ENCODE measurements at places on chromosomes 12 and 14.
A peak's percentile ranks its signal among the peaks of the same experiment; 100 is the strongest.

DNA sequence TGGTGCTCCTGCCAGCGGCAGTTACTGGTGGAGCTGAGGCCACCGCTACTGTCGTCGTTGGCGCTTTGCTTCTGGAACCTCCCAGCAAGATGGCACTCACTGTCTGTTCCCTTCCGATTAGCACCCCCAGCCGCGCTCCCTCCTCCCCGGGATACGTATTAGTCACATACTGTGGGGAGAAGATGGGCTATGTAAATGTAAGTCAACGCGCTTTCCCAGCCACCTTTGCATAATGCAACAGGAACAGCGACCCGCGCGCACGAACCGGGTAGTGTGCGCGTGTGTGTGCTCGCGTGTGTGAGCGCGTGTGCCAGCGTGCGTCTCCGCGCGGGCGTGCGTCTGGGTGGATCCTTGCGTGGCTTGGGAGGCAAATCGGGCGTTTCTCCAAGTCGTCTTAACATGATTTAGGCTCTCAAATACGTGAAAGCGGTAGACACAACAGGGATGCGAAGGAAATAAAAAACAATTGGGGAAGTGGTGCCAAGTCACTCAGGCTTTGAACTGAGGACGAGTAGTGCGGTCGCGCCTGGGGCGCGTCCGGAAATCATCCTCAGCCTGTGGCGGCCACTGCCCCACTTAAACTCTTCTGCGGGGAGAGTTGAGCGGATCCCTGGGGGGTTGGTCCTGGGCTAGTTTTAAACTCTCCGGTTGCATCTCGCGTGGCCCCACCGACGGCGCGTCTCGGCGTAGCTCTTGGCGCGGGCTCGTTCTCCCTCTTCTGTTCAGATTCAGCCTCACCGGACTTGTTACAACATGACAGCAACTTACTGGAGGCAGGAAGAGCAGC is 1.8 kb downstream of the FLRT2 start:
- peak; percentile 78 for DNase-seq

DNA sequence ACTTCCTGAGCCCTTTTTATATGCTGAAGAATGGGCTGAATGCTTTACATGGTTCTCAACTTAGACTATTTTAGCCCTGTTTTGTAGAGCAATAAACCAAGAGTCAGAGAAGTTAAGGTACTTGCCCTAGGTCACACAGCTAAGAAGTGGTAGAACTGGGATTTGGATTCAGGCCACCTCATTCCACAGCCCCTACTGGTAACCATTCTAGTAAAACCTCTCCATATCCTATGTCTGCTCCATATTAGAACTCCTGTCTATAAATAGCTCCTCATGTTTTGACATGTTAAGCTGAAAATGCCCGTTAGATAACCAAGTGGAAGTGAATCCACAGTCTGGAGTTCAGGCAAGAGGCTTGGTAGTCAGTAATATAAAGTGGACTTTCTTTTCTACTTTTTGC is 111.6 kb downstream of the HECTD4 start:
- DNase-seq, result no peak

GRCh38 chr12:3727877-3728632 is 24.9 kb downstream of the CRACR2A start:
- no peak for DNase-seq

DNA sequence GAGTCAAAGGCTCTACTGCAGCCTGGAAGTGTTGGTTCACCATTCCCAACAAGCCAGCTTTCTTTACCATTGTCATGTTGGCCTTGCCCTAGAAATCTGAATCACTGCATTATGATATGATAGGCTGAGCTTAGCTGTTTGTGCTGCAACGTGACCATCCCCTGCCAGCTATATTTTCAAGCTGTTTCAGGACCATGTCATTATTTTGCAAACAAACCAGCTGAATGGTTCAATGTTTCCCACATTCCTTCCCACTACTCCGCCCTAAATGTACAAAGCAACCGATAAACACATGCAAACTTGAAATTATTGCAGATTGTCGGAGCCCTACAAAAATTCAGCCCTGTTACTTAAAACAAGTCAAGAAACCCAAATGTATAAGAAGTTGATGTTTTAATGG is 136.1 kb downstream of the KICS2 start:
- DNase-seq, result no peak

GRCh38 chr14:102046337-102047278 is 40.2 kb downstream of the HSP90AA1 start:
- peak; percentile 62 for DNase-seq

DNA sequence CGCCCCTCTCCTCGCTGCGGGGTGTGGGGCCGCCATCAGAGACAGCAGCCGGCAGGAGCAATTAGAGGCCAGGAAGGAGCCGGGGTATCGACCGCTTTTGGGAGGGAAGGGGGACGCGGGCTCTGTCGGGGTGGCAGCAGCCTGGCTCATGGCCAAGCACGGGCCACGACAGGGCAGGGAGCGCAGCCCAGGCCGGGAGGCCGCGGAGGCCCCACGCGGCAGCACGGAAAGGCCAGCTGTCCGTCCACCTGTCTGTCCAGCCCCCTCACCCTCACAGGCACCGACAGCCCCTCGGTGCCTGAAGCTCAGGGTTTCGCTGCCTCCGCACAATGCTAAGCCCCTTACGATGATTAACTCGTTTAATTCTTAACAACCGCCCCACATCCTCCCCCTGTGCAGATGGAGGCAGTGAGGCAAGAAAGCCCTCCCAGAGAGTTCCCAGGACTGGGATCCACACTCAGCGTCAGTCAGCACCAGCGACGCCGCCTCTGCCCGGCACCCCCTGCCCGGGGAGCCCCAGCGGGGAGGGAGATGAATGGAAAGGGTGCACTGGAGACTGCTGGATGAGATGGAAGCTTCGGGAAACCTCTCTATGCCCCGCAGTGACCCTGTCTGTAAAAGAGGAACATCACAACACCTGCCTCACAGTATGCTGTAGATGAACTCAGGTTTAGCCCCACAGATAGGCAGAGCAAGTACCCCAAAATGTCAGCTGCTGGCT is 23.7 kb downstream of the NCOR2 start:
- peak; percentile 44 for DNase-seq

- no peak for DNase-seq
Observed at GRCh38 chr14:100303179-100303578, 3.1 kb downstream of the SLC25A29 start.

- no peak for DNase-seq
Observed at GRCh38 chr12:51247523-51248206, 9.0 kb downstream of the DAZAP2 start.

GRCh38 chr12:123621101-123621500 is 12.4 kb downstream of the EIF2B1 start:
- no peak for DNase-seq

DNA sequence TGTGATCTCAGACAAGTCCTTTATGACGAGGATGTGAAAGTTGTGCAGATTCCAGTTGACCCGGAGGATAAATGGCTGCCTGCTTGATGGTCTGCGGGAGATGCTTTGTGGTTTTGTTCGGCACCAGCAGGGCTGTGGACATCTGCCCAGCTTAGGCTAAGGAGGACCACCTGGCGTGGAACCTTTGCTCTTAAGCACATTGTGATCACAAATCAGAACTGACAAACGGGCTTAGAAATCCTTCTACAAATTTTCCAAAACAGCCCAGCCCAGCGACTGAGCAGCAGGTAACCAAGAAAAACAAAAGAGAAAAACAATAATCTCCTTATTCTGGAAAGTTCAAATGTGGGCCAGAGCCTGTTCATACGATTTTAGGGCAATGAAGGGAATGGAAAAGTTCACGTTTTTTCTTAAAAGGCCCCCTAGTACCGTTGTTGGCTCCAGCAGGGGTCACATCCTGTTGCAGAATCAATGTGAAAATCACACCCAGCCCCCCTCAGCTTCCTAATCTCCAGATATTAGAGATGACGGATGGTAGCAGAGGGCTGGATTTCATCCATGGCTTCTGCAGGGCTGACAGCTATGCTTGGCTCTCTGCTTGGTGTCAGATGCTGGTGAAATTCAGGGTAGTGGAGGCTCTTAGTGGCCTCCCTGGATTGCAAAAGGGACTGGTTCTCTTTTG is 81.1 kb upstream of the RFLNA start:
- no peak for DNase-seq

DNA sequence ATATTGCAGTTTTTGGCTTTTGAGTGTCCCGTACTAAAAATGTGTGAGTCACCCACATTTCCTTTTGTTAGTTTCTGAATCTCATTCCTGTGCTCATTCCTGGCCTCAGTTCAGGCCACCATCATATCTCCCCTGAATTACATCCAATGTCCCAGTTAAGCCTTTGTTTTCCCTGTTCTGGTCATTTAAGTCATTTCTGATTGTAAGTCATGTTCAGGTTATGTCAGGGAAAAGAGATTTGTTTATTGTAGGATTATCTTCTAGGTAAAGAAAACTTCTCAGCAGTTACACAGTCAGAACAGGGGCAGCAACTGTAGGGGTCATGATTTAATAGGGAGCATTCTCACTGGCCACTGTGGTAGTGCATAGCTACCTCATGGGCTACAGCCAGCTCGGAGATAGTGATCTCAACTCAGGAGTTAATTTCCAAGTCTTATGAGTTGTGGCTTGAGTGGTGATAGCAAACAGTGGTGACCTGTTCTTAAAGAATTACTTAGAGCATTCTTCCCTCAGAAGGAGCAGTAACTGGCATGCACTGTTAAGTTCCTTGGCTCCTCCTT is 6.7 kb downstream of the DDX47 start:
- DNase-seq, result no peak
